ENCODE measurements at places on chromosomes 16 and 17. TPM values are rescaled to one million over a fixed set of nuclear protein-coding genes. Genes with fewer than 3 reads are reported as not detected.

GRCh38 chr16:63442246-63442645 lies 1406.0 kb upstream of the CDH8 start:
- no peak for DNase-seq

- peak; percentile 68 for DNase-seq
These were observed 15.7 kb downstream of the ADAM11 start for GRCh38 chr17:44774271-44775135.

DNA sequence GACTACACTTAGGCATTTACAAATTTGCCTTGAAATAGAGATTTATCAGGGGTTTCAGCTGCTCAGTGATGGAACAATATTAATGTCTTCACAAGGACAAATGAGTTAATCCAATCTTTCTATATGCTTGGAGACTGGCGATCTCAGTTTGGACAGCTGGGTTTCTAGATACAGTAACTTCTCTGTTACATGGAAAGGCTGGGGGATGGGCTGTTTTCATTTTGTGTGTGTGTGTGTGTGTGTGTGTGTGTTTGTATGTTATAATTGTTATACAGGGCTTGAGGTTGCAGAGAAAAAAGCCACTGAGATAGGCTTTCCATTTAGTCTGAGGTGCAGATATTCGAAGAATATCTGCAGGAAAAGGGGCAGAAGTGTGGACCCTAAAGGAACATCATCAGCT lies 359.3 kb upstream of the SALL1 start:
- DNase-seq: no peak

GRCh38 chr17:18889658-18890057 lies 31.7 kb downstream of the PRPSAP2 start:
- DNase-seq: no peak

DNA sequence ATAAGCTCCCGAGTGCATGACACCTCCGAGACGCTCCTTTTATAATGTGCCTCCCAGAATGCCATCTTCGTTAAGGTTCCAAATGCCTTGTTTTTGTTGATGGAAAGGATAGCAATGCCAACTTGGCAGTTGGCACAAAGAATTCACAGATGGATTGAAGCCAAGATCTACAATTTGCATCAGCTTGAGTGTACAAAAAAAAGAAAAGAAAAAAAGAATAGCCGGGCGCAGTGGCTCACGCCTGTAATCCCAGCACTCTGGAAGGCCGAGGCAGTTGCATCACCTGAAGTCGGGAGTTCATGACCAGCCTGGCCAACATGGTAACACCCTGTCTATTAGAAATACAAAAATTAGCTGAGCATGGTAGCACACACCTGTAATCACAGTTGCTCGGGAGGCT lies 7.6 kb downstream of the TBC1D16 start:
- DNase-seq: no peak

DNA sequence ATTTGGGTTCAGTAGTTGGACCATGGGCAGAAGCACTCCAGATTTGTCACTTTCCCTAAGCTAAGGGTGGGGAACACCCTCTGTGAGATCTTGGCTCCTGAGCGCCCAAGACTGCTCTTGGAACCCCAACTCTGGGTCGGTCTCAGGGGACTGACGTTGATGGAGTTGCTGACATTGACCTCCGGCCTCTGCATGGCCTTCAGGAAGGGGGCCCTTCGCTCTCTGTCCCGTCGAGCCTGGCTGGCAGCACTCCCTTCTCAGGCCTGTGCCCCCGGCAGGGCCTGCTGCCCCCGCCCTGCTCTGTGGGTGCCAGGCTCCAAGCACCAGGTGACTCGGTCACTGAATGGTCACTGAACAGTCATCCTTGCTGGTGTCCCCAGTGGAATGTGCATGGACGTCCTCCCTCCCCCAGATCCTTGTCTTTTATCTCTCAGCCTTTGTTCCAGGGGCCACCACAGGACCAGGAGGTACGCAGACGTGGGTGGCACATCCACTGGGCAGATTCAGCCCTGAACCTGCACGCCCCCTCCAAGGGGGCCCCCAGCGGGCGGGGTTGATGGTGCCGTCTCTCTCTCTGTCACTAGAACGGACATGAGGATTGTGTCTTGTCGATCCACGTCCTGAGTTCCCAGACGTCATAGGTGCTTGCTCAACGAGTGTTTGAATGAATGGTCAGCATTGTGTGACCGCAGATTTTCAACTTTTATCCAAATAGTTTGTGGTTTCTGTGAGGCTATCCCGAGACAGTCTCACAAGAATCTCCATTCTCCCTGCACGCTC lies 314.5 kb downstream of the SEC14L1 start:
- peak; percentile 87 for DNase-seq

DNA sequence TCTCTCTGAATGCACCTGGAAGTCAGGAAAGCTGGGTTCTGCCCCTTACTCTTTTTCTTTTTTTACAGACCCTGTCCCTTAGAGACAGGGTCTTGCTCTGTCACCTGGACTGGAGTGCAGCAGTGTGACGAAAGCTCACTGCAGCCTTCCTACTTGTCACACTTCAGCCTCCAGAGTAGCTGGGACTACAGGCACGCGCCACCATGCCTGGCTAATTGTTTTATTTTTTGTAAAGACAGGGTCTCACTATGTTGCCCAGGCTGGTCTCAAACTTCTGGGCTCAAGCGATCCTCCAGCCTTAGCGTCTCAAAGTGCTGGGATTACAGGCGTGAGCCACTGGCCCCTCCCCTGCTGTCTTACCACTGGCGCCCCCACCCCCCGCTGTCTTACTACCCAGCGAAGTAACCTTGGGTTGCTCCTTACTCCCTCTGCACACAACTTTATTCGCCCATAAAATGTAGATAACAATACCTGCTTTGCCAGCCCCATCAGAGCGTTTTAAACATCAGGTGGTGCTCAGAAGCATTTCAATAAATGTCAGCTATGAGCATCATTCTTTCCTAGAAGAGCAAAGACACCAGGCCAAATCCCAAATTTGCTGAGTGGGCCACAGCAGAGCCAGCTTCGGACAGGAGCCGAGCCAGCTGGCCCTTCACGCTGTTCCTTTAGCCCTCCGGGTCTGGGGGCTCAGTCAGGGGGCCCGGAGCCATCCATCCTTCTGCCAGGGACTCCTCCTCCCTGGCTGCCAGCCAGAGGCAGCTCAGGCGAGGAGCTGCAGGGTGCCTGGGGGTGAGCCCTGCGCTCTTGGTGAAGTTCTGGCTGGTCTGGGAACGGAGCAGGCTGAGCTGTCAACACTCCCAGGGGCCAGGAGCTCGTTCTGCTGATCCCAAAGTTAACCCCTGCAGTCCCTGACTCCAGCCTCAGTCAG lies 24.4 kb downstream of the SRL start:
- no peak for DNase-seq

DNA sequence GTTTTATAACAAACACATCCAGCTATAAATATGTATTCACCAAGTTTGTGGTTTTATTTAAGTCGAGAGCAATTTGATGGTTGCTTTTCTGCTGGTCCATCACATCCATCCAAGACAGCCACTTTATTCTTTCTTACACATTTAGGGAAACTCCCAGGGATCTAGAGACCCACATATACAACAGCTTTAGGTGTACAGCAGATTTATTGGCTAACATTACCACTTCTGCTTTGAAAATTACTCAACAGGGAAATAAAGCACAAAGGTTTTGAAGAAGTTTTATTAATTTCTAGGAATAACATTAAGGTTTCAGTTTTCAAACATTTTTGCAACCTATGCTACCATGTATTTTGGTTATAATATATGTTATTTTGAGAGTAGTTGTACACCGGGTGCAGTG lies 6.9 kb downstream of the ERCC4 start:
- DNase-seq: no peak

GRCh38 chr16:23182206-23182678 lies 303 bp upstream of the SCNN1G start:
- peak; percentile 37 for DNase-seq

The MINK1 gene
- 11.1 TPM for total RNA-seq

The AANAT gene
- not detected for total RNA-seq

All from RPMI7951 (cell line).